ENCODE measurements at places on chromosomes 1 and 21.

DNA sequence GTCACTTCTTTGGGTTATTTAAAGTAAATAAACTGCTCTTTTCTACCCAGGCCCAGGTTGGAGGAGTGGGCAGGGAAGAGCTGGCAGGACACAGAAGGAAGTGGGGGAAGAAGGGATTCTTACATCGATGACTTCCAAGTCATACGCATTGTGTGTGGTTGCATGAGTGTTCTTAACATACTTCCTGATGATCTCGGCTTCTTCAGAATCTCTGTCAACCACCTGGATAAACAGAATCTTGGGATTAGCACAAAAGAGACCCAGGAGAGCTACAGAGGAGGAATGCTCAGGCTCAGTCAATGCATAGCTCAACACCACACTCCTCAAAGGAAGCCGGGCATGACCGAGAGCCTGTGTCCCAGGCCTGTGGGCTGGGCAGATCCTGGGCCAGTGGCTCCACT, 42.1 kb downstream of the PARP1 start:
- DNase-seq = no peak

DNA sequence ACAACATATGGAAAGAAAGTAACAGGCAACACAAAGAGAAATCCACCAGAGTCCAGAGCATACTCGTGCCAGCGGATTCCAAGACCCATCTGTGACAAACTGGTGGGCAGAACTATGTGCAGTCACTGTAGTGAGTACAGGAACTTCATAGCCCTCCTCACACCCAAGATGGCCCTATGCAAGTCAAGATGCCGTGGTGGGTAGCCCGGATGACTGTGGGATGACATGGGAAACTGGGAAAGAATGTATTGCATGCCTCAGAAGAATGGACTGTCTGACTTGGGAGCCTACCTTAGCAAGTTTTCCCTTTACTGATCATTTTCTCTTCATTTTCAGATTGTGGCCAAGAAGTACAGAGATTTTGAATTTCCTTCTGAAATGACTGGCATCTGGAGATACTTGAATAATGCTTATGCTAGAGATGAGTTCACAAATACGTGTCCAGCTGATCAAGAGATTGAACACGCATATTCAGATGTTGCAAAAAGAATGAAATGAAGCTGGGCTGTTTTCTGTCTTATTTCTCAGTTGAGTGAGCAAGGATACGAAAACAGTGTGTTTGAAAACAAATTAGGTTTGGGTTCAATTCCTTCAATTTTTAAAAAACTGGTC, 47.3 kb downstream of the CLIC6 start:
- DNase-seq = no peak

- no peak for DNase-seq
These were observed 31.1 kb upstream of the PEX10 start for GRCh38 chr1:2443277-2444137.

- no peak for DNase-seq
These were observed 14.5 kb upstream of the C4BPB start for GRCh38 chr1:207073906-207074820.

GRCh38 chr1:1165900-1166421, 7.7 kb upstream of the TTLL10 start:
- no peak for DNase-seq
